Pancreas (tissue), 10 donors: ENCODE measurements at places on chromosomes 7 and 10. TPM values are rescaled to one million over a fixed set of nuclear protein-coding genes. Genes with fewer than 3 reads are reported as not detected.

CTAGE6 gene
- total RNA-seq: 0.32 TPM

ERVW-1 gene
- total RNA-seq: not detected

ATOH7 gene
- 0.14 TPM for total RNA-seq

ARF5 gene
- total RNA-seq: 71.0 TPM

NEUROG3 gene
- not detected for total RNA-seq

- no peak overlapping the region for H3K27ac ChIP-seq
- H3K36me3 ChIP-seq: no peaks in the 10 kb centered on the region
- H3K27me3 ChIP-seq: no peaks in the 10 kb centered on the region
- no peak overlapping the region for H3K4me3 ChIP-seq
Observed at GRCh38 chr10:126538439-126539135, 131.9 kb downstream of the C10orf90 start.
